ENCODE measurements at places on chromosomes 16 and 17. TPM values are rescaled to one million over a fixed set of nuclear protein-coding genes. Genes with fewer than 3 reads are reported as not detected.

Gene SUPT6H
- polyA plus RNA-seq, result 34.5 TPM

Gene C1QTNF8
- not detected for polyA plus RNA-seq

Gene DPEP2
- polyA plus RNA-seq, result 1.1 TPM

Gene PKMYT1
- polyA plus RNA-seq, result 2.5 TPM

Gene HOXB2
- 3.0 TPM for polyA plus RNA-seq

Gene SECTM1
- polyA plus RNA-seq, result 3.4 TPM

Gene TBC1D3L
- polyA plus RNA-seq, result 3.2 TPM

Gene TOP3A
- polyA plus RNA-seq, result 9.7 TPM

Gene CES5A
- not detected for polyA plus RNA-seq

Gene LGALS9B
- polyA plus RNA-seq, result not detected

Data from heart left ventricle (tissue), 16 donors.